ENCODE measurements at places on chromosomes 6 and 20. TPM values are rescaled to one million over a fixed set of nuclear protein-coding genes. Genes with fewer than 3 reads are reported as not detected.

IYD gene
- total RNA-seq, result 0.69 TPM

FNDC1 gene
- 0.46 TPM for total RNA-seq

CCR6 gene
- not detected for total RNA-seq

RBPJL gene
- total RNA-seq, result not detected

BANF2 gene
- not detected for total RNA-seq

All from diencephalon (tissue), 1 donor.